ELF-1 (cell line): ENCODE measurements at places on chromosomes 2 and 18.

DNA sequence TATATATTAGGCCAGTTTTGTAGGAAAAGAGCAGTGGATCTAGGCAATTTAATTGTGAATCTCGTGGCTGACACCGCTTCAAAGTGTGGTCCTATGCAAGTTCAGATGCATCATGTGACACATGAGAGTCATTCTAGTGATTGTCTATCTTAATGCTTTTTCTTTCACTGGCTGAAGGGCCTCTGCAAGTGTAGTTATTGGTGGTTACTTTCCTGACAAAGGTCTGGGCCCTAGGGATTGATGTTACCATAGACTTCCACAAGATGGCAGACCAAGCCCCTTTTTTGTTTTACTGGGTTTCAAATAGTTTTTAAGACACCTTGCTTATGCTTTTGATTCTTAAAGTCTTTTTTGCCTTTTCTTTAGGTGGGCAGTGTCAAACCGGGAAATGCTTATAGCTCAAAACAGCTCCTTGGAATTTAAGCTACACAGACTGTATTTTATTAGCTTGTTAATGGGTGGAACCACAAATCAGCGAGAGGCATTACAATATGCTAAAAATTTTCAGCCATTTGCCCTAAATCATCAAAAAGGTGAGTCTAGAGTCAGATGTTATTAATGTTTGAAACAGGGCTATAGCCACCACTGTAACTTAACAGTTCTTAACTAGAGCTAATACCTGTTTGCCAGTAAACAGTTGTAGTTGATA lies 25.9 kb downstream of the CD8A start:
- DNase-seq, result peak; percentile 62

DNA sequence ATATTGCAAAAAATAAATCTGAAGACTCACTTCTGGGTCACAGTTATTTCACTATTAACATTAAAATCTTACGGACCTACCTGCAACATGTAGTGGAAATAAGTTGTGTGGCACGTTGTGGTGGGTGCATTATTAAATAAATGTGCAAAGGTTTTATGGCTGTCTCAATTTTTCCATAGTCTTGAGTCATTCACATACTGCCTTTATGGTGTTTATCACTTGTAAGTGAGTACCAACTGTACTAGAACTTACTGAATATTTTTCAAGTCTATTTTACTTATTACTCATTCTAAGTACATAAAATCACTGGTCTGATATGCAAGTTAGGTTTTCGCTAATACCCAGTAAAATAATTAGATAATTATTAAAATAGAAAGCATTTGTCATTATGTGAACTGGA lies 47.6 kb upstream of the SLC30A6 start:
- DNase-seq, result no peak

- no peak for DNase-seq
Measured at GRCh38 chr18:77648411-77648810, 398.8 kb downstream of the GALR1 start.

- DNase-seq, result no peak
Measured at GRCh38 chr18:59870623-59871130, 29.1 kb upstream of the PMAIP1 start.

DNA sequence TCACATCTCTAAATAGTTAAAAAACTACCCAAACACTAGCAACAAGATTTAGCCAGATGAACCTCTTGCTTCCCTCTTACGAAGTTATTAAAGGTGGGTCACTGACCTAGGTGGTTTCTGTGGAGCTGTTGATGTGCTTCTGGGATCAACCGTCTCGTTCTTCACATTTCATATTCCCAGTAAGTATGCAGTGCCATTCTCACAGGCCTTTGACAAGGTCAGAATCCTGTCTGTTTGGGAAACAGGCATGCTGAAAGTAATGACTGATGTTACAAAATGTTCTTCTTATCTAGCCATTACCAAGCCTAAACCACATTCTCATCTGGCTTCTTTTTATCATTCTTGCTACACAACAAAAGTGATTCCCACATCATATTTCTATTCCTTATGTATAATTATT lies 70.3 kb downstream of the WDR7 start:
- no peak for DNase-seq

DNA sequence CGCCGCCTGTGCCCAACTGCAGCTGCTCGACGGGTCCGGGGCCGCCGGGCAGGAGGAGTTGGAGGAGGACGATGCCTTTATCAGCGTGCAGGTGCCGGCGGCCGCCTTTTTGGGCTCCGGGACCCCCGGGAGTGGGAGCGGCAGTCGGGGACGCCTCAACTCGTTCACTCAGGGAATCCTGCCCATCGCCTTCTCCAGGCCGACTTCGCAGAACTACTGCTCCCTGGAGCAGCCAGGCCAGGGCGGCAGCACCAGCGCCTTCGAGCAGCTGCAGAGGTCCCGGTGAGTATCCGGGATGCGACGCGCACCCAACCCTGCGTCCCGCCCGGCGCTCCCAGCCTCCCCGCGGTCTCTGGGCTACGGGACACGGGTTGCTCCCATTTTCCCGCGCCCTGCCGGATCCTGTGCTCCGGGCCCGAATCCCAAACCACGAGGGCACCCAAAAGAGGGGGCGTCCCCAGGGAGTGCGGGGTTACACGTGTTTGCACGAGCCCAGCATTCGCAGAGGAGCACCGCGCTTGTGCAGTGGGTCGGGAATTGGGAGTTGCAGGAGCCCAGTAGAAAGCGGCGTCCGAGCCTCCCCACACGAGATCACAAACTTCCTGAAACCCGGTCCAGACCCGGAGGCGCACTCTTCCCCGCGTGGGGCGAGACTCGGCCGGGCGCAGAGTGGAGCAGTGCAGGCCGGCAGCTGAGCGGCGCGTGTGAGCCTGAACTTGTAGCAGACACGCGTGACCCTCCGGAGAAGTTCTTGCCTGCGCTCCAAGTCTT lies 1.2 kb downstream of the CABLES1 start:
- peak; percentile 60 for DNase-seq

- DNase-seq, result no peak
Measured at GRCh38 chr18:27787547-27787946, 389.4 kb downstream of the CDH2 start.

- peak; percentile 45 for DNase-seq
Measured at GRCh38 chr2:86301009-86301408, 36.4 kb downstream of the REEP1 start.

- no peak for DNase-seq
Measured at GRCh38 chr2:25373269-25373981, 31.7 kb upstream of the DNMT3A start.

- no peak for DNase-seq
Measured at GRCh38 chr2:133422931-133423351, 145.3 kb downstream of the NCKAP5 start.

DNA sequence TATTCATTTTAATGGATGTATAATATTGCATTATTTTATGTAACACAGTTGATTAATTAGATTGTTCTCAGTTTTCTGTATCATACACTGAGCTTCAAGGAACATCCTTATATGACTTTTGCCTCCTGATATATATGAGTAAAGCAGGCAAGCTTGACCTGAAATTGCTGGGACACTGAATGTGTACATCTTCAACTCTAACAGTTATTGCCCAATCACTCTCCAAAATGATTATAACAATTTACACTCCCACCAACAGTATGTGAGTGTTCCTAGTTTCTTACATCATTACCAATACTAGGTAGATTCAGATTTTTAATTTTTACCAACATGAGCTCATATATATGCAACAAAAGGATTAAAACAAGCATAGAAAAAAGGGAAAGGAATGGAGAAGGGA lies 379.4 kb downstream of the SETBP1 start:
- no peak for DNase-seq

- no peak for DNase-seq
Measured at GRCh38 chr2:189841019-189841418, 56.8 kb downstream of the PMS1 start.

DNA sequence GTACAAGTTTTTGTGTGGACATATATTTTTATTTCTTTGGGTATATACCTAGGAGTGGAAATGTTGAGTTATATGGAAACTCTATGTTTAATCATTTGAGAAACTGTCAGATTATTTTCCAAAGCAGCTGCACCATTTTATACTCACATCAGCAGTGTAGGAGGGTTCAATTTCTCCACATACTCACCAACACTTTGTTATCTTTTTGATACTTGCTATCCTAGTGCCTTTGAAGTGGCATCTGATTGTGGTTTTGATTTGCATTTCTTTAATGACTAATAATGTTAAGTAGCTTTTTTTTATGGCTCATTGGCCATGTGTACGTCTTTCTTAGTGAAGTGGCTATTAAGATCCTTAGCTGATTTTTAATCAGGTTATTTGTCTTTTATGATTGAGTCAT lies 64.7 kb upstream of the SLC8A1 start:
- DNase-seq, result no peak

DNA sequence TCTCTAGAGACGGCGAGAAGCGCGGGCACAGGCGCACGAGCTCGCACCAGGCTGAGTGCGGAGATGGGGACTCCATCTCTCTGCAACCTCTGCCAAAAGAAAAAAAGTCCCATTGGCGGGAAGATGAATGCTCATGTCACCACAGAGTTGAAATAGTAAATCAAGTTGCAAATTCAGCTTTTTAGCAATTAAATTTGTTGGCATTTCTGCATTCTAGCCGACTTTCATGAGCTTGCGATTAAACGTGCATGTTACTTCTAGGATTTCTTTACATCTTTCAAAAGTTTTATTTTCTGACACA lies 588 bp downstream of the CHAC2 start:
- DNase-seq, result no peak

DNA sequence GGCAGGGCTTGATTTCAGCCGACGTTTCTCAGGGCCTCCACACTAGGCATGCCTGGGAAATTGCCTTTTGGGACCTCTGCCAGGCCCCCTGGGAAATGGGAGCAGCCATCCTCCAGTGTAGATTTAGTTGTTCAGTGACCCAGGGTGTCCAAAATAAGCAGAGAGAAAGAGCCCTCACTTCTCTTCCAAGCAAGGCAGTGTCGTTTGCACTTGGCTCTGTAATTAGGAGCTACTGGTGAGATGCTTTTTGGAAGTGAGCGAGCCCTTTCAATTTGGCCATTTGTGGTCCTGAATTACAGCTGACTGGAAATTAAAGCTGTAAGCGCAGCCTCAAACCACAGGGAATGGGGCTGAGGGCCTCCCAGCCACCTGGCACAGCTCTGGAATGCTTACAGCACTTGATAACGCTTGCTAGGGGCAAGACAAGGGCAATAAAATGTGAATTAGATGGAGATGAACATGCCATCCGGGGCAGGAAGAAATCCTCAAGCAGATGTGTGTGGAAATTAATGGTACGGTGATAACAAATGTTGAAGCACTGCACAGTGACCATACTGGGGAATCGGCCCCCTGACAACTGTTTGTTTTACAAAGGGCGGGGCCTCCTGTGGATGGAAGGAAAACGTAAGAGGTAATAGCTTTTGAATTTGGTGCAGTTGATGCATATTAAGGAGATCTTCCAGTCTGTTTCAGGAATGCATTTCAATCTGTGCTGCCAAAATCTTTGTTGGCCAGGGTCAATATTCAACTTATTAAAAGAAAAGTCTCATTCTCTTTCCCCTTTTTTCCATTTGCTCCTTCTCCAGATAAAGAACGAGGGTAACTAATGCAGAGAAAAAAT lies 173.1 kb downstream of the UXS1 start:
- DNase-seq, result no peak

DNA sequence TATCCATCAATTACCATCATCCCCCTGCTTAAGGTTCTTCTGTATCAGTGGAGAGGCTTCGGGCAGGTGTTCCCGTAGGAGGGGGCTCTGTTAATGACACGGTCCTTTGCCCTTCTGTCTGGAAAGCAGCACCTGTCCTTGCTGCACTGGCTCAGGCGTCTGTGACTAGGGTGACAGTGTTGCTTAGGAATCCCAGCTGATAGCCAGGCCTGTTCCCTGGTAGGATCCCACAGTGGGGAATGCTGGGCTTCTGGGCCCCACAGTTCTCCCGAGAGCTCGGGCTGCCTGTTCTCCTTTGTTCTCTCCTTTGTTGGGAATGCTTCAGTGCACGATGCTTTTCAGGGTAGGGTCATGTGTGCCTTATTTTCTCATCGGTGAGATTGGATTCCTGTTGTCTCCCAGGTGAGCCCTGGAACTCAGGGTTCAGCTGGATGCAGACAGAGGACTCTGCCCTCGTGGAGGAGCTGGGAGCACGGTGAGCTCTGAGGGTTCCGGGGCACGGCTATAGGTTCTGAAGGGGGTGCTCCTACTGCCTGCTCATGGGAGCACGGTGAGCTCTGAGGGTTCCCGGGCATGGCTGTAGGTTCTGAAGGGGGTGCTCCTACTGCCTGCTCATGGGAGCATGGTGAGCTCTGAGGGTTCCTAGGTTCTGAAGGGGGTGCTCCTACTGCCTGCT lies 9.6 kb downstream of the SNTG2 start:
- DNase-seq, result no peak

DNA sequence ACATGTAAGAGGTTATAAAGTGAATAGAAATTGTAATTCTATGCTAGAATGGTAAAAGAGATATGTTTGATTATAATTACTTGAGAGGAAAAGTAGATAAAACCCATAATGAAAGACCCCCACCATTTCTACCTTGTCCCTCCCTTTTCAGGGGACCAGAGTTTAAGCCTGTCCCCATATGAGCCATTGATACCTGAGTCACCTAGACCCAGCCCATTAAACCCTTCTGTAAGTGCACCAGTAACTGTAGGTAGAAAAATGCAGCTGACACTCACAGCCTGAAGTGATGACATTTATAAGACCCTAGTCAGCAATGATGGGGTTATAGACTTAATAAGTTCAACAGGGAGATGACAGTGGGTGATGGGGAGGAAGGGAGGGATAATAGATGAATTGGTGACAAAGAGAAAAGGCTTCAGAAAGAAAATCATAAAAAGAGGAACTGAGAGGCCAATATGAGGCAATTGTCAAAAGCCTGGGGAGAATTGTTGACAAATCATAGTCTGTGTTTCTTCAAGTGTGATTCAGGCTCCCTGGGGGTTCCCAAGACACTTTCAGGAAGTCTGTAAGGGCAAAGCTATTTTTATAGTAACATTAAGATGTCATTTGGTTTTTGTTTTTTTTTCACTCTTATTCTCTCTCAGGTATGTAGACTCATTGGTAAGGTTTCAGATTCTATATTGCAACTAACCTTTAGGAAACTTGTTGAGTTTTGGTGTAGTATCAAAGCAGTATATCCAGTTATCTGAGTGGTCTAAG lies 544.2 kb downstream of the SATB2 start:
- DNase-seq, result no peak

DNA sequence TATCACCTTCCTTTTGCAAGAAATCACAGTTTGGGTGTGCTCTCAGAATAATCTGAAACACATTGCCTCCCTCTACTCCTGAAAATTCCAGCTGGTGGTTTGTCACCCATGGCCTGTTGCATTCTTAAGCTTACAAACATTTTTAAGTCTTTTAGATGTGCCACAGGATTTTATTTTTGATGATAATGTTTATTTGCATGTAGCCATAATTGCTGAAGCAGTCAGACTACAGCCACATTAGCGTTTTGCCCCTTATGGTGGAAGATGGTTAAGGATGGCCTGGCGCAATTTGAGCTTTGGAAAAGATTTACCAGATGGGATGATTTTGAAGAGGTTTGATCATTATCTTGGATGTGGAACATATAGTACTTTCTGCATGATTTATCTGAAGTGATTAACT lies 439.5 kb downstream of the MEIS1 start:
- no peak for DNase-seq

DNA sequence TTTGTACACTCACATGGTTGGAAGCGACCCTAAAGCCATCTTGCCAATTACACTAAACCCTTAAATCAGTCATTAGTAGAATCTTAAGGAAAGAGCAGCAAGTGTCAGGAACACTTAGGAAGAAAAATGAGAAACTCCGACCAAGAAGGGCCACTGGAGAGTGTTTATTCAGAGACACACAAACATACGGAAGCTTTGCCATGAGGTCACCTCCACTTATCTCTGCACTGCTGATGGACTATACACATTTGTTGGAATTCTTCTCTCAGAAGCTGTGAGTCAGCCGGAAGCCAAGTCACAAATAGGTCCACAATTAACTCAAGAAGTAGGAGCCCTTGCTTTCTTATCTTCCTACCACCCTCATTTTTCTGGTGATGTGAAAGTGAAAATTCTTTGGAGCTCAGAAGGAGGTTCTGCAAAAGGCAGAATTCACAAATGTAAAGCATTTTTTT lies 21.6 kb downstream of the BMP10 start:
- no peak for DNase-seq
